HepG2 (cell line): ENCODE measurements at places on chromosomes 5 and 9.

DNA sequence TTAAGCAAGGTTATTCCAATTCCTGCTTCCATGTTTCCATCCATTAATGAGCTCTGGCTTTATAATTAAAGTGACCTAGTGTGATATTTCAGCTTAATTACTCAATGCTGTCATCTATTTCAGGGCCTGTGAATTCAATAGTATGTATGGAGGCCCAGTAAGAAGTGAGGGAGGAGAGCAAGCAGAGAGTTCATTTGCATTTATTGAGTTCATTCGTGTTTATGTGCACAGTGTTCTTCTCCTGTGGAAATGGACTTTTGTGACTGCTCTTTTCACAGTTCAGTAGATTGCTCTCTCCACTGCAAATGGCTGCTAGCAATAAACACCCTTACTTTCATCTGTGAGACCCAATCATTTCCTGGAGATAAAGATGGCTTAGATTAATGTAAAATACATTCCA, 130.9 kb downstream of the CEMIP2 start:
- no peak for DNase-seq

DNA sequence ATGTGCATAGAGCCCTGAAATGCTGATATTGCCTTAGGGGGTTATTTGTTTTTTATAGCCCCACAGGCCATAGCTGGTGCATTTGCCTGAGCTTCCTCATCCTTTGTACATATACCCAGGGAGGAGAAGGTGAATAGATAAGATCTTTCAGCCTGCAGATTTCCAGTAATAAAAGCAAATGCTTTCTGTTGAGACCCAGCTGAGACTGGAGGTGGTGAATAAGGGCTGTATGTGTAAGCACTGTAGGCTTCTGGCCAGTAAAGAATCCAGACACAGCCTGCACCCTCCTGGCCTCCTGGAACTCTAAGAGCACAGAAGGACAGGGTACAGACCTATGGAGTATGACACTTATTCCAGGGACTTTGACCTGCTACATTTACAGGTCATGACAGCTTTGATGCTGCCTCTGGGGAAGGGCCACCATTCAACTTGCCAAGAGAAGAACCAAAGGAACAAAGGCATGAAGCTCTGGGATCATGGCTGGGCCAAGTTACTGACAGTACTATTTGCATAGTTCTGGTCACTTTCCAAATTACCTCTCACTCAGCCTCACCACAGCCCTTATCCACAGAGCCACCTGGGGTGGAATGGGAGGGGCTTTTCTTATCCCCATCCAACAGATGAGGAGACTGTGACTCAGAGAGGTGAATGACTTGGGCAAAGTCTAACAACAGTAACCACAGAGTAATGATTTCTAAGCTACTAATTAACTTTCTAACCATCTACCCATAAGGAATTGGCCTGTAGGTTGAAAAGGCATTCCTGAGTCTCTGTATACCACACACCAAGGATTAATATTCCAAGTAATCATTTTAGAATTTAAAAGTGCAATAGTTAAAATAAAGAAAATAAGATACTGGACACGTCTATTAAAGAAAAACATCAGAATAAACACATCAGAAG, 604.5 kb upstream of the KLF4 start:
- DNase-seq, result peak; percentile 10

DNA sequence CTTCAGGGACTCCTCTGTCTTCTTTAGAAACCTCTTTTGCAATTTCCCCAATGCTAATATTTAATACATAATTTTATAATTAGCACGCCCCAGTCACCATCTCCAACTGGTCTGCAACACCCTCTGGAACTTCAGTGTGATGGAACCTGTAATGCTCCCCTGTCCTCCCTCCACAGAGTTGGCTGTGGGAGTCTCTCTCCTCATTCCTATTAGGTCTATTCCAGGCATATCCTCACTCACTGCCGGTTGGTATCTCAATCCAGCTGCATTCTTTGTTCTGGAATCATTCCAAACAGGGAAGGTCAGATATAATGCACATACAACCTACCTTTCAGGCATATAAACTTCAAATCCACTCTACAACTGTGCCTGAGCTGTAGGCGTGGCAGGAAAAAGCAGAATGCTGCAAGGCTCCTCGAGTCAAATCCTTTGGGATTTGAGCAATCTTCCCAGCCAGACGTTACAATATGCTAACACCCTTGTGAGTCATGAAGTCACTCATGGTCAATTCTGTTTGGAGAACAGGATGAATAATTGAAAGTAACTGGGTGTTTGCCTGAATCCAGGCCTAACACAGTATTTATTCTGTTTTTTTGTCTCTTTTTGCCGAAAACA, 293.8 kb downstream of the CWC27 start:
- DNase-seq, result no peak

DNA sequence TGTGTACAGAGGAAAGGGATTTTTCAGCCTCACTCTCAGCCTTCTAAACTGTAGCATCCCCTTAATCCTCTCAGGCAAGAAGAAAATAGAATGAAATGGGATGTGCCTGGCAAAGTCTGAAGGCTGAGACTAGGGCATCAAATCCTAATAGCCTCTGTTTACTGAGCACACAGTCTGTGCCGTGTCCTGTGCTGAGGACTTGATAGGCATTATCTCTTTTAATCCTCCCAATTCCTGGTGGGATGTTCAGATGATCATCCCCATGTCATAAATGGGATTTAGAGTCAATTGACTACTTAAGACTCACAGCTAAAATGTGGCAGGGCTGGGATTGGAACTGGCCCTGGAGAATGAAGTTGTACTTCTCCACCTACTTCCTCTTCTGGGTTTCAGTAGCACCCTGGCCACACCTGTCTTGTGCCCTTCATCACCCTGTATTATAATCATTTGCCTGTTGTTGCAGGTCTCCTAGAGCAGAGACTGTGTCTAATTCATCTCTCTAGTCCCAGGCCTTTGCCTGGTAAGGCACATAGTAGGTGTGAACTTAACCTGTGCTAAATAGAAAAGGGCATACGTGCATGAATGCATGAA, 81.0 kb downstream of the WWC1 start:
- no peak for DNase-seq

DNA sequence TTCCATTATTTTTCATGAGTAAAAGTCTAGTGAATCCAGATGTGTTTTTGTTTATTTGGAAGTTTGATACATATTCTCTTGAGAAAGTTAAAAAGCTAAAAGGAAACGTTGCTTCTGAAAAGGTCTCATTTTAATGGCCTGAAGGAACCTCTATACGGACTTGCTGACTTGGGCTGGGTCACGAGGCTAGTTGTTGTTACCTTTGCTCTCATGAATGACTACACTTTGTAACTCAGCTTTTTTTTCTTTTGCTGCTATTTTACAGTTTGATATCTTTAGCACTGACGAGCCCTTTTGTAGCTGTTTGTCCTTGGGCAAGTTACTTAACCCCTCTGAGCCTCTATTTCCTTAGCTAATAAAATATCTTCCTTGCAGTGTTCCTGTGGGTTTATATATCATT, 211.5 kb downstream of the PCSK5 start:
- DNase-seq, result no peak

GRCh38 chr5:150052956-150053712, 33.2 kb downstream of the CSF1R start:
- DNase-seq, result no peak

DNA sequence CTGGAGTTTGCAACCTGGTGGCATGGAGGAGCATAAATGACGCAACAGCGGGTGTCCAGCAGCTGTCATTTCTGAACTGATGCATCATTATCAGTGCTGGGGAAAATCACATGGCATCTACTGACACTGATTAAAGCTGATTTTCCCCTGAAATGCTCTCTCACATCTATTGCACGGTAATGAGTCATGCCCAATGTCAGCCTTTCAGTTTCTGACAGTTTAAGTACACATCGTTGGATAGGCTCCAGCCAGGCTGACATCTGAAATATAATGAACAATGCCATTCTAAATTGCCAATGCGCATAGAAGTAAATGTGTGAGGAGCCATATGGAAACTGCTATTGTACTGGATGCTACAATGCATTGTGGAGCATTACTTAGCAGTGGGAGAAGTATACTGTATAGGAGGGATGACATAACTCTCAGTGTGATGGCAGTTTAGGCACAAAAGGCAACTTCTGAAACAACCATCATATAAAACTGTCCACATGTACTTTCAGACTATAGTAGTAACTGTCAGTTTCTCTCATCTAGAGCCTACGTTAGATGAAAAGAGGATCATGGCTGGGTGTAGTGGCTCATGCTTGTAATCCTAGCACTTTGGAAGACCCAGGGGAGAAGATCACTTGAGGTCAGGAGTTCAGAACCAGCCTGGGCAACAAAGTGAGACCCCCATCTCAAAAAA, 389.3 kb upstream of the DMAC1 start:
- no peak for DNase-seq

DNA sequence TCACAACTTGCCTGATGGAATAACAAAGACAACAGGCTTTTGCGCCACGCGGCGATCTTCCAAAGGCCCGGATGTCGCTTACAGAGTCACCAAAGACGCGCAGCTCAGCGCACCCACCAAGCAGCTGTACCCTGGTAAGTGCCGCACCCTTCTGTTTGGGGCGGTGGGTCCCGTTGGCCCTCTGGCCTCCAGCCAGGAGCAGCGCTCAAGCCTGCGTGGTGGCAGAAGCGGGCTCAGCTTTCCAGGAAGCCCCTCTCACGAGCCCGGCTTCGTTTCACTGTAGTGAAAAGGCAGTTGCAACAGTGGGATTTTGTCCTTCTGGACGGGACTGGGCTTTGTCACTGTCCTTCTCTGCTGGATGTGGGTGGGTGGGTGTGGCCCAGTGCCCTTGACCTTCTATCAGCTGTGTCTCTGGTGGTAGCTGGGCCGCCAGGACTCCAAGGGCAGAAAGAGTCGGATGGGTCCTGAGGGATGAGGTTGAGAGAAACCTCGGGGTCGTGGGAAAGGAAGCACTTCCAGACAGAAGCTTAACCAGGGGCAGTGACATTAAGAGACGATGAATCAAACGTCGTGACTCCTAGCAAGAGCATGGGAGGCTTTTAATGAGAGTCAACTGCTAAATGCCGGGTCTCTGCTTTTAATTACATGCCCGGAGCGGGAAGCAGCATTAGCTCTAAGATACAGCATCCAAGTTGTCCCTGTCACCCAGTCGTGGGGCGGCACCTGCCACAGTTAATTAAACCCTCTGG, 49.5 kb downstream of the COL5A1 start:
- DNase-seq, result no peak

DNA sequence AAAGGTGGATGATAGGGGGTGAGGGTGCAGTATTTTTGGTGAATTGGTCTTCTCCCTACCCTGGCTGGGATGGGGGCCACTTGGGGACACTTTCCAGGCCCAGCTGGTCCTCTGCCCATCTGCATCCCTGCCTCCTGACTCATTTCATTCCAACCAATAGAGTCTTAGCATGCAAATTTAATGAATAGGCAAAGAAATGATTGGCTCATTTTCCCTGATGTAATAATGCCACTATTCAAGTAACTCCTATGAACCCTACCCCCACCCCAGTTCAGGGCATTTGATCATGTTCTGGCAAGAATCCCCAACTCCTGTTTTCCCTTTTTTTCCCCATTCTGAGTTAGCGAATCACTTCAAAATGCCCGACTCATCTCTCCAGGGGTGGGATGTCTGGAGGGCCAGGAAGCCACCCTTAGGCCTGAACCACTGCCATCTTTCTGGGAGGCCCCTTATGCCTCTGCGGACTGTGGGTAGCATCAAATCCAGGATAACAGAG, 56.7 kb downstream of the PCDH1 start:
- no peak for DNase-seq

- no peak for DNase-seq
Measured at GRCh38 chr9:125822160-125822559, 75.0 kb downstream of the PBX3 start.

DNA sequence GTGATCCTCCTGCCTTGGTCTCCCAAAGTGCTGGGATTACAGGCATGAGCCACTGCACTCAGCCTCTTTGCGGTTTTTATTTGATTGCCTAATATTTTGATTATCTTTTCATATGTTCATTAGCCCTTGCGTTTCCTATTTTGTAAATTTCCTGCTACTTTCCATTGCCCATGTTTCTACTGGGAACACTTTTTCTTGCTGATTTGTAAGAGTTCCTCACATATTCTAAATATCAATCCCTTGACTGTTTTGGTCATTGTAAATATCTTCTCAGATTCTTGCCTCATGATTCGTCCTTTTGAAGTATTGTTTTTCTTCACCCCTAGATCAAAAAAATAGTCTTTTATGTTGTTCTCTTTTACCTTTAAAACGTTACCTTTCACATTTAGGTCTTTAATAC, 37.9 kb upstream of the TTC1 start:
- no peak for DNase-seq

DNA sequence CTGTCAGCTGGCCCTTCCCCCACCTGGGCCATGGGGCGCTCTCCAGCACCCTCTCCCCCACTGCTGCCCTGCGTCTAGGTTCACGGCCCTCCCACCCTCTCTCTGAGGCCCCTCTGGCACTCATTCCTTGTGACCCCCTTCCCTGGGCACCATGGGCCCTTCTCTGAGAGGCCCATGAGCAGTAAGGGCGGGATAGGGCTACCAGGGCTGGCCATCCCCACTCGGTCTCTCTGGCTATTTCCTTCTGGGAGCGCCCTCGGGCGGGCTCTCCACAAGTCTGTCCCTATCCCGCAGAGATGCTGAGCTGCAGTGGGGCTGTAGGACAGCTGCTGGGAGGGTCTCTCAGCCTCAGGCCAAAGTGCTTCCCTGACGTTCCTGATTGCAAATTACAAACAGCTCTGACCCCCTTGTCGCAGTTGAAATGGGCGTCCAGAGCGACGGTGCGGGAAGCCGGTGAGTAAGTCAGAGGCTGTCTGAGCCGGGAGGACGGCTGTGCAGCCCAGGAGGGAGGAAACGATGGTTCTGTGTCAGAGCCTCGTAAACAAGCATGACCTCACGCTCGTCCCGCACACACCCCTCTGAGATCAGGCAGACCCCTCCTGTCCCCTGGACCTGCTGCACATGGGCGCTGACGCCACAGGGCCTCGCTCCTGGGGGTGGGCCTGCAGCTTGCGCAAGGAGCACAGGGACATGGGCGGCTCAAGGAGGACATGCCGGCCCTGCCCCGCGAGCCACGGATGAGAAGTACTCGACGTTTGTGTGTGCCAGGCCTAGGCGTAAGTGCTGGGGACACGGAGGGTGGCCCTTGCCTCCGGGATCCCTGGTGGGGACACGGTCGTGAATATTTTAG, 36.3 kb upstream of the GFPT2 start:
- DNase-seq, result no peak

DNA sequence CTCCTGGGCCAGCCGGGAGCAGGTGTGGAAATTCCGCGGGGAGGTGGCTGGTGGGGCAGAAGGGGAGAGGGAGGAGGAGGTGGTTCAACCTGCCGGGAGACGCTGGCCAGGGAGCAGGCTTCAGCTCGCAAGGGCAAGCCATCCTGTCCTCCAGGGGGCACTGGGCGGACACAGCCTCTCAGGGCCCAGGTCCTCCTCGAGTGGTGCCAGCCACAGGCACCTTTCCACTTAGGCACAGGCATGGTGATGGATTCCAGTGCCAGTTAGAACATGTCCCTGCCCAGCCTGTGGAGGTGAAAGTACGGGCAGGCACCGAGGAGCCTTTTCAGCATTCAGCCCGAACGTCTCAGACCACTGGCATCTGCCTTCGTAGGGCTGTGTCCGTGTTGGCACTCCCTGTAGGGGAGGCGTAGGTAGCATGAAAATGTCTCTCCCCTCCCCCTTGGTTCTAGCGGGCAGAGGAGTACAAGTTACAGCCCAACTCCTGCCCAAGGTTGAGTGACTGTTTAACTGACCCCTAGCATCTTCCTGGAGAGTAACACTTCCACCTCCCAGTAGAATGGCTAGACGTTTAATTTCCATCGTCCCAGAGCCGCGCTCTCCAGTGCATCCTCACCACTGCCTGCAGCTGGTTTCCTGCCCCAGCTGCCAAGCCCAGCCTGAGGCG, 48.9 kb downstream of the DAB2IP start:
- no peak for DNase-seq

GRCh38 chr5:171669571-171669970, 116.0 kb upstream of the SMIM23 start:
- no peak for DNase-seq

GRCh38 chr9:82295181-82295580, 306.6 kb downstream of the SPATA31D1 start:
- no peak for DNase-seq
